ENCODE measurements at places on chromosomes 3 and 15.

GRCh38 chr15:35698966-35699575 lies 153.1 kb upstream of the DPH6 start:
- DNase-seq: no peak

- no peak for DNase-seq
These were observed 165.5 kb downstream of the FBLN2 start for GRCh38 chr3:13714251-13714916.

DNA sequence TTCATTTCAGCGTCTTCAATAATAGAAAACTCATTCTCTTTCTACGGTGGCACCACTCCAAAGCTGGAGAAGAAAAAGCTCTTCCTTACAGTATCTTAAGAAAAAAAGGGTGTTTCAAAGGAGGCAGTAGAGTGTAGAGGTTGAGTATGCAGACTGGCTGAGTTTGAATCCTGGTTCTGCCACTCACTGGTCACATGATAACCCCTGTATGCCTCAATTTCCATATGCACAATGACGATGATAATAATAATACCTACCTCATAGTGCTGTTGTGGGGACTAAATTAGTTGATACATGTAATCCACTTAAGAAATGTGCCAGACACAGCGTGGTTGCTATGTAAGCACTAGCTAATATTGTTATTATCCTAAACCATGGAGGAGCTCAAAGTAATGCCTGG lies 4.5 kb downstream of the ANP32A start:
- no peak for DNase-seq

DNA sequence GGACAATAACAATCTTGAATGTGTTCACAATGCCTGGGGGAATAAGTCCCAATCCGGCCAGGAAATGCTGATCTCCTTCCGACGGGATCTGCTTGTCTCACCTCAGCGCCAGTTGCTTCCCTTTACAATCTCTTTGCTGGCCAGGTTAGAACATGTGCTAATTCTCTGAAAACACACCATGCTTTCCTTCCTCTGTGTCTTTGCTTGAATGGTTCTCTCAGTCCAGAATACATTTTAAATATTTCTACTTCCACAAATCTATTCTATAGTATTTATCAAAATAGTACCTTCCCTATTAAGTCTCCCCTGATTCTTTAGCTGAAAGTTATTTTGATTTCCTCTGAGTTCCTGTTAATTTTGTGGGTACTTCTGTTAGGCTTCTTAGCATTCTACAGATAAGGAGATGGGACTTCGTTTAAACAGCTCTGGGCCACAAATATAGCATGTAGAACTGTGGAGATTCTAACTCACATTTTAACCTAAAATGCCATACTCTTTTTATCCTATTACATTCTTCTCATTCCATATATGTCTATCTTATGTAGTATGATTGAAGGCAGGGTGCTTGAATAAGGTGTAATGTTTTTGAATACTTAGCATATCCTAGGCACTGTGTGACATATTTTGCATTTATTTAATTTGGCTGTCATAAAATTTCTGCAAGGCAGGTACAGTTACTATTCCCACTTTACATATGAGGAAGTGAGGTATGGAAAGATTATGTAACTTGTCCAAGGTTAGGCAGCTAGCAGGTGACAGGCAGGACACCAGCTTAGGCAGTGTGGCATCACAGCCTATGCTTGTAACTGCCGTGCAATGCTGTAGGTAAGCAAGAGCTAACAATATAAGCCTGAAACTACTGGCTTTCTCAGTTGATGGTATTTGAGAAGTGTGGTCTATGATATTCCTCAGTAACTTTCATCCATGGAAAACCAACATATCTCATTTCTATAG lies 299.8 kb downstream of the LPP start:
- DNase-seq: no peak

DNA sequence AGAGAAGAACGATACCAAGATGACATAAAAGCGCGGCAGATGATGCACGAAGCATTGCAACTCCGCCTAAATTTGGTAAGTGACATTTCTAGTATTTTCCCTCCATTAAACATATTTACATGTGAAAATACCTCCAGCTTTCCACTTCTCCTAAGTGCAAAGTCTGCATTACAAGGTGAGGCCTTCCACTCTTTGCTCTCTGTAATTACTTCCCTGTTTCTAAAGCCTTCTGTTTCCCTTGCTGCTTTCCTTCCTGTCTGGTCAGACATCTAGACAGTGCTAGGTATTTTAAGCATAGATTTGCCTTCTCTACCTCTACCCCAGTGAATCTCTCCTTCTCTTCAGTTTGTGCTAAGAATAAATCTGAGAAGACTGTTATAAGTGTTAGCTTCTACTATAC lies 1.9 kb downstream of the P2RY12 start:
- DNase-seq: no peak

- DNase-seq: no peak
These were observed 166.6 kb downstream of the TIGIT start for GRCh38 chr3:114460459-114460858.

- peak; percentile 81 for DNase-seq
These were observed 337.5 kb upstream of the THBS1 start for GRCh38 chr15:39243396-39243795.

- no peak for DNase-seq
These were observed 87.5 kb downstream of the ADAMTS17 start for GRCh38 chr15:100254285-100254684.

- DNase-seq: peak; percentile 67
These were observed 76.1 kb downstream of the ABHD5 start for GRCh38 chr3:43766672-43767465.

GRCh38 chr3:149151843-149152242 lies 22.4 kb downstream of the HPS3 start:
- DNase-seq: peak; percentile 10

DNA sequence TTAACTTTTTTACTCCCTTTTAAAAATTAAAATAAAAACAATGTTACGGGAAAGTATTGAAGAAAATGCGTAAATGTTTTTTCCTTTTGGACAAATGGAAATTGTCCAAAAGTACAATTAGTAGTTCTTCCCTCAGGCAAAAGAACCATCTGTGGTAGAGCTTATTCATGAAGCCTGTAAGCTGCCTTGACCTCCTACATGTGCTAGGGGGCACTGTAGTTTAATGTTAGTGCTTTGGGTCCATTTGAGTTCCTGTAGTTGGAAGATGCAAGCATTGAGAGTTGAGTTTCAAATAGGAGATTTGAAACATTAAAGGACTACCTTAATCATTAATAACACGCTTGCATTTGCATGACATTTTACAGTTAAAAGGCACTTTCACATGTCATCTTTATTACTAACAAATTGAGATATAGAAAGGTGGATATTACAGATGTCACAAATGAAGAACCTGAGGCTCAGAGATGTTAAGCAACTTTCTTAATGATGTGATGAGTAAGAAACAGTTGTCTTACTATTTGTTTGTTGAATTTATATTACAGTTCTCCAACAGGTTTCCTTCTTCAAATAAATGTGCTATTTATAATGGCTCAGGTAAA lies 1.8 kb upstream of the ZNF385D start:
- DNase-seq: peak; percentile 19

DNA sequence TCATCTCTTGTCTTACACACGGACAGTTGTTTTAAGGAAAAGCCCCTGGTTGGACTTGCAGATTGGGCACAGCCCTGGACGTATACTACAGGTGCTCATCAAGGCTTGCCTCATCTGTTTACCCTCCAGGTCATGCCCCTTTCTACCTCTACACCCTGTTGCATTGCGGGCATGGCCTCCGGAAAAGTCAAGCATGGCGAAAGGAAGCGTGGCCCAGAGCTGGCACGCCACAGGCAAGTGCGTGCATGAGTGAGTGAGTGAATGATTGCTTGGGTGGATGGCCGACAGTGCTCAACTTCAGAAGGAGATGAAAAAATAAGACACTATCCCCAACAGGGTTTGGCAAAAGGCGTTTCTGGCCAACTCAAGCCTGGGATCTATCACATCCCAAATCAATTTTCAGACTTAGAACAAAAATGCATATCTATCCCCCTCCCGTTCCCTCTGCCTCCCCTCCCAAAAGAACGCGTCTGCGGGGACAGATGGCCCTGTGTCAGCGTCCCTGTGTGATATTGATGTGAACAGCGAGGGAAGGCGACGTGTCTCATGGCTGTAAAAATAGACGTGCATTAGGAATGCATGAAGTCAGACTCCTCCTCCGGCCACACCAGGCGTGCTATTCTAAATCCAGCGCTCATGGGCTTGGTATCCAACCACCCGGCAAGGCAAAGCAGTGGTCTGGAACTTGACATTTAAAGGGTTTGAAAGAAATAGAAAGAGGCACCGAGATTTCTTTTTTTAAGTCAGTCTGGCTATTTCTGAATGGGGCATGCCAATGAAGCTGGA lies 96.0 kb downstream of the RPLP1 start:
- DNase-seq: peak; percentile 30

GRCh38 chr3:156743859-156744258 lies 69.5 kb downstream of the TIPARP start:
- DNase-seq: no peak

DNA sequence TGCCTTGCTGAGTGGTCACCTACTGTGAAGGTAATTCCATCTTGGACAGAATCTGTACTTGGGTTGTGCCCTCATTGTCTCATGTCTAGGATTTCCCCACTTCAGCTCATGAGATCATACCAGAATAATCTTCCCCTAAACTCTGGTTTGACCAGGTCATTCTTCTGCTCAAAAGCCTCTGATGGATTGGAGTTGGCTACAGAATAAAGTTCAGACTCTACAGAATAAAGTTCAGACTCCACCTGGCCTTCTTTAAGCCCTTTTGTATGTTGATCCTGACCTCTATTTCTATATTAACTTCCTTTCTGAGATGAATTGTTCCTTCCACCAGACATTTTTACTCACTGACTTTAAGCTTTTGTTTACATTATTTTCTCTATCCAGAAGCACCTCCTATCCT lies 6.4 kb upstream of the GLCE start:
- DNase-seq: no peak

DNA sequence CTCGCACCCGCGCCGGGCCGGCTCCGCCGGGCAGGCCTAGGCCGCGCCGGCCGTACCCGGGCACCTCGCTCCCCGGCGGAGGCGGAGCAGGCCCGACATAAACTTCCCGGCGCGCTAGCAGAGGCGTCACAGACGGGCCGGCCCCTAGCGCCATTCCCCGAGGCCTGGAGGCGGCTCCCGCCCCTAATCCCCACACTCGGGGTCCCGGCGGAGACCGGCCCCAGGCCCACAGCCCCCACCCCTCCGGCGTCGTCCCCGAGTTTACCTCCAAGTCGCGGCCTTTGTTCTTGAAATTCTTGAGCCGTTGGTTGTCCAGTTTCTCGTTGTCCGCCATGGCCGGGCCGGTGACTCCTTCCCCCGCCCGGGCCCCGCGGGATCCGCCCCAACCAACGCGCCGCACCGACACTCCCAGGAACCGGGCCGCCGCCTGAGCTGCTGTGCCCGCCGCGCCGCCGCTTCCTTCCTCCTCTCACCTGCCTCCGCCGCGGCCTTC lies 376 bp downstream of the KPNA4 start:
- peak; percentile 25 for DNase-seq

- DNase-seq: no peak
These were observed 72.8 kb downstream of the KCNH8 start for GRCh38 chr3:19221081-19221480.

GRCh38 chr15:31089368-31090047 lies 12.0 kb downstream of the TRPM1 start:
- no peak for DNase-seq

DNA sequence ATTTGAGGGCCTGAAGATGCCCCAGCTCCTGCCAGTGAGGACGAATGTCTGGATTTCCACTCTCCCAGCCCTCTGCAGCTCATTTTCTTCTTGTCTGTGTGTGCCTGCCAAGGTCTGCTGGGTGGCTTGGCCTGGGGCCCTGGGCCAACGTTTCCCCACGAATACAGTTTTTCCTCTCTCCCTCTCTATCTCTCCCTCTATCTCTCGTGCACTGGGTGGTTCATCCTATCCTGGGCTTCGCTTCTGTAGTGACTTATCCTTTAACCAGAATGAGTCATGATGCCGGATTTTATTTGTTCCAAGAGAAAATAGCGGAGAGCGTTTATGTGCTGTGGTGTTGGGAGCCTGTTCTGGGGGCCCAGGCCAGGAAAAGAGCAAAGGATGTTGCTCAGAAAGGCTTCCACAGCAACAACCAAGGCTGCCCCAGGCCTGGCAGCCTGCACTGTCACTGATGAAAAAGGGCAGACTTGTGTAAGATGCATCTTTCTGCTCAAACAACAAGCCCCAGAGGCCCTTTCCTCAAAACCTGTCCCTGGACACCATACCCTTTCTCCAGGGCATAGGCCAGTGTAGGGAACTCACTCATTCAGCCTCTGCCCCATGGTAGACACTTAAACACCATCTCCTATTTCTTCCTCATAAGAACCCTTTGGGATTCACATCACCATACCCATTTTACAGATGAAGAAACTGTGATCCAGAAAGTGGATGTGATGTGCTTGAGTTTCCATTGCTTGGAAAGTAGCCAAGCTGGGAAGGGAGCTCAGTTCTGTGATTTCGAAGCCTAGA lies 47.3 kb downstream of the ITGA11 start:
- DNase-seq: peak; percentile 63

- DNase-seq: no peak
These were observed at the start of gene EOMES for GRCh38 chr3:27721717-27722564. Gene EOMES, minus strand, starts transcription at chr3:27722323. Its CDS starts 29 bp downstream, at chr3:27722294.

DNA sequence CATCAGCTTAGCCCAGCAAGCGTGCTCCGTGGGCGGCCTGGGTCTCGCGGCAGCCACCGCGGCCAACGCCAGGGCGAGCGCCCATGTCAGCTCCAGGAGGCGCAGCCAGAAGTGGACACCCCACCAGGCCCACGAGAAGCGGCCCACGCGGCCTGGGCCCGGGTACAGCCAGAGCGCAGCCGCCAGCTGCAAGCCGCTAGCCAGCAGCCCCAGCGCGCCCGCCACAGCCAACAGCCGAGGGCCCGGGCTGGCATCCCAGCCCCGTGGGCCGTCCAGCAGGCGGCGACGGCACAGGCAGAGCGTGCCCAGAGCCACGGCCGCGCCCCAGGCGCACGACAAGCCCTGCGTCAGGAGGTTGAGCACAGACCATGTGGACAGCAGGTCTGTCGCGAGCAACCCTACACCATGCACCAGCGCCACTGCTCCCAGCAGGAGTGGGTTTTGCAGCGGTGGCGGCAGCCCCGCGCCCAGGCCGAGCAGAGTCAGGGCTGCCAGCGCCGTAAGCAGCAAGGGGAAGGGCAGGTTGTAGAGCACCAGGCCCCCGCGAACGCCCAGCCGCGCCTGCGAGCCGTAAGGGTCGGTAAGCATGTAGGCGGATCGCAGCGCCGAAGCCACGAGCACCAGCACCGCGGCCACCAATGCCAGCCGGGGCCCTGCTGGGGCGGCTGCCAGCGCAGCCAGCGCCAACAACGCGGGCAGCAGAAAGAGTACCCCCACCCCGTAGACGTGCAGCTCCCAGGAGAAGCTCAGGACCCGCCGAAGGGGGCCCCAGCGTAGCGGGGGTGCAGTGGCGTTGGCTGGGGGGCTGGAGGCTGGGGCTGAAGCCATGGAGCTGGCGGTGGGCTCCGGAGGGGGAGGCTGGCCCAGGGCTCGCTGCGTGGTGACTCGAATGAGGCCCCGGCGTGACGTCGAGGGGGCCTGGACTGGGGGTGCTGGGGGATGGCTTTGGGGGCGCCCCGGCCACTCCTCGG lies 4.9 kb downstream of the PRRT3 start:
- peak; percentile 7 for DNase-seq

DNA sequence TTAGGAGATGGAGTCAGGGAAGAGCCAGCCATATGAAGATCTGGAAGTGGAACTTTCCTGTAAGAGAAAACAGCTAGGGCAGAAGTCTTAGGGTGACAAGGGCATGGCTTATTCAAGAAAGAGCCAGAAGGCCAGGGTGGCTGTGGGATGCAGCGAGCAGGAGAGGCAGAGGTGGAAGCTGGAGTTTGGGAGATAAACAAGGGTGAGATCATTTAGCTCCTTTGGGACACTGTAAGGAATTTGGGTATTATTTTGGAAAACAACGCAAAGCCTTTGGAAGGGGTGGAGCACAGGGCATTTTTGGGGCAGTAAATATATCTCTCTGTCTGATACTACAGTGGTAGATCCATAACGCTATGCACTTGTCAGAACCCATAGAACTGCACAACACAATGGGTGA lies 5.0 kb upstream of the IL16 start:
- DNase-seq: no peak
